ENCODE measurements at places on chromosomes 4 and X. TPM values are rescaled to one million over a fixed set of nuclear protein-coding genes. Genes with fewer than 3 reads are reported as not detected.

DNA sequence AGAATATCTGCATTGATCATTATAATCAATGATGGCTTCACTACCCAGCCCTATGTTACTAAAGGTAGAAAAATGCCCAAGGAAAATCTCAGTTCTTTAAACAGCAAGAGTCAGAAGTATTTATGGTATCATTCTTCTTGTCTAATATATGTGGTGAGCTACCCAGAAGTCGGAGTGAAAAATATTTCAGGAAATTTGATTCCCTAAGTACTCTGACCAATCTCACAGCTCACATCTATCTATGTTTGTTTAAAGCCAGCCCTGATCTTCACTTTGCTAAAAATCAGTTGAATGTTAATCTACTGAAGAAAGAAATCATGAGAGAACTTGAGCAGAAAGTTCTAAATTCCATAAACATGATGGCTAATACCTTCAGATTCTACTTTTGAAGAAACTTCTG is 522.9 kb upstream of the SLIT2 start:
- DNase-seq, result no peak

DNA sequence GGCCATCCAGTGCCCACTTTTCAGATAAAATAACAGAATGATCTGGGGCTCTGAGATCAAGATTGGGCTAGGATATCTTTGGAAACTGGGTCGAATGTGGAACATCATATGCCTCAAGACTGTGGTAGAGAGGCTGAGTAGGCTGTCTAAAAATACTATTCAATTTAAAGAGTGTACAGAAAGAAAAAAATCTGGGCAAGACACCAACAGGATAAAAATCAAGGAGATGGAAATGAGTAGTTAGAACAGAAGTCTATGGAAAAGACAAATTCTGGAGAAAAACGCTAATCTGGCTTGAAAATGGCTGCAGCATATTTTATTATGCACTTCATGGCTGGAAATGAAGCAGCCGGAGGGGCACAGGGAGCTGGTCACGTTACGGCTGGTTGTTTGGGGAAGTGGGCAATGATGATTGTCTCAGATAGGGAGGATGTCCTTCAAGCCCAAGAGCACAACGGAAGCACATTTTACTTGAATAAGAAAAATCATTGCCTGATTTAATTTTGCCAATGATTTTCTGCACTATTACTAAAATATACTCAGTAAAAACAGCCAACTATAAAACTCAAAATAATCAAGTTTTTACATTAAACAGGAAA is 27.1 kb upstream of the MAPK10 start:
- DNase-seq, result no peak

DNA sequence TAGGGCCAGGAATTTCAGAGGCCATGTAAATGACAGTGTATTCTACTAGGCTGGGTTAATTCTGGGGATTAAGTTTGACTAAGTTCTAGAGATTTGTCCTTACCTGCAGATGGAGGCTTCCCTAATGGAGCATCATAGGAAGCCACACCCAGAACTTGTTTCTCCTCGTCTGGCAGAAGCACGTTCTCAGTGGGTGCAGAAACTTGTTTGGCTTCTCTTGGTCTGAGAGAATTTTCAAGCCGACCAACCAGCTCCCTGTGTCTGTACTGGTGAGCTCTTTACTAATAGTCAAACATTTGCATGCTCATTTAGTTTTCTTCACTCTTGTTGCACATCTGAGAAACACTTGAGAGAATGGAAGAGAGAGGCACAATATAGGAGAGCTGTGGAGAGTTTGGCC is 907 bp upstream of the ATP10D start:
- DNase-seq, result no peak

Gene NKX3-2
- polyA plus RNA-seq, result 1.7 TPM

Gene ACSL1
- polyA plus RNA-seq, result 13.8 TPM

Measured in large intestine (tissue), 12 donors.